ENCODE measurements at places on chromosomes 5 and 9.

GRCh38 chr5:2537378-2538145 lies 213.9 kb downstream of the IRX2 start:
- DNase-seq = no peak

GRCh38 chr9:27536168-27536567 lies 6.6 kb upstream of the MOB3B start:
- no peak for DNase-seq

DNA sequence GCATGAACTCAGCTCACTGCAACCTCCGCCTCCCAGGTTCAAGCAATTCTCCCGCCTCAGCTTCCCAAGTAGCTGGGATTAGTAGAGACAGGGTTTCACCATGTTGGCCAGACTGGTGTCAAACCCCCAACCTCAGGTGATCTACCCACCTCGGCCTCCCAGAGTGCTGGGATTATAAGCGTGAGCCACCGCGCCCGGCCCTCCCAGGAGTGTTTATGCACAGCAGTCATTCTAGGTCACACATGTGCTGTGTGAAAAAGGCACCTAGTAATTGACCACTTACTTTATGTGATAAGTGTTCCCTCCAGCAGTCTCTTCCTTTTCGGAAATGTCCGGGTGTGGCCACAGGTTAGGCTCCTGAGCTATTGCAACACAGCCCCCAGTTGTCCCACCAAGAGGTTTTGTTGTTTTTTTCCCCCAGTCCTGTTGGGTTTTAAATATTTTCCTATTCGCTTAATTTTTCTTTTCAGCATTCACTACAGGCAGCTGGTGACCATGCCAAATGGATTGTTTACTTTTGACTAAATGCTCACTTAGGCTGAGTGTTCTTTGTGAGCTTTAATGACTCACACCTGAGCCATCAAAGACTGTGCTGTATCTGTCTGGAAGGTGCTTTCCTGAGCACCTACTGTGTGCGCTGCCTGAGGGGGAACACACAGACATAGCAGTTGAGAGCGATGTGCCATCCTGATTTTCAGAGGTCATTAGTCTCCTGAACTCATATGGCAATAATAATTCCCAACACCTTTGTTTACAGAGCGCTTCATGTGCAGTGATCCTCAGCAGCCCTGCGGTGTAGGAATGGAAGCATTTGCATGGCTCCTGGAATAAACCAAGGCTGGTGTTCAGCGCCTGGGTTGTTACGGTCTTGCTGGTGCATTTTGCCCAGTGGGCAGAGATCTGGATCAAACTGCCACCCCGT lies 94.3 kb downstream of the MVB12B start:
- DNase-seq = no peak

DNA sequence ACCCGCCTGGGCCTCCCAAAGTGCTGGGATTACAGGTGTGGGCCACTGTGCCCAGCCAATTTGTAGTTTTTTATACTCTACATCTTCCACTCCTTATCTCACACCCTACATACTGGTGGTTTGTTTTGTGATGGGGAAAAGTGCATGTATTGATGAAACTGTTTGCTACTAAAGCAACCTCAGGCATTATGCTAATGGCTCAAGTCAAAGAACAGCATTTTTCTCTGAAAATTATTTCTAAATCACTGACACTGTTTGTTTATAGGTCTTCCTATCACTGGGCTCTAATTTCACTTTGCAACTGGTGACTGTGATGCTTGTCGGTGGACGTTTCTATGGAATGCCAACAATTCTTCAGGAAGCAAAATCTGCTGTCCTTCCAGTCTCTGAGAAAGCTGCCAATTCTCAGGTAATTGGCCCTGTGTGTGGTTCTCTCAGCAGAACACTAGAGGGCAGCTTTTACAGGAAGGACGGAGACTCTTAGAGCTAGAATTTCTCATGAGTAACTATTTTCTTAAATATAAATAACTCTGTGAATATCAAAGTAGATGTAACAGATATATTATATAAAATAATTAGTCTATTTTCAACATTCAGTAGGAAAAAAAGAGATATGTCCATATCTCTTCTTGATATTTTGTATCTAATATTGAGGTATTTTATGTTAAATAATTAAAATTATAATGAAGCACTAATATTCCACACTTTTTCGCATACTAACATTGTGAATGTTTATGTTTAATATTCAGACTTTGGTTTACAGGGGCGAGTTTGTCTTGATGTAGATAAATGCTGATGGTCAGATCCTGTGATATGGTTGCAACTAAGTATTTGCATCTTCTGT lies 244.1 kb downstream of the ADGRV1 start:
- DNase-seq = no peak

- no peak for DNase-seq
Observed at GRCh38 chr5:73917433-73917832, 291.4 kb downstream of the ARHGEF28 start.

DNA sequence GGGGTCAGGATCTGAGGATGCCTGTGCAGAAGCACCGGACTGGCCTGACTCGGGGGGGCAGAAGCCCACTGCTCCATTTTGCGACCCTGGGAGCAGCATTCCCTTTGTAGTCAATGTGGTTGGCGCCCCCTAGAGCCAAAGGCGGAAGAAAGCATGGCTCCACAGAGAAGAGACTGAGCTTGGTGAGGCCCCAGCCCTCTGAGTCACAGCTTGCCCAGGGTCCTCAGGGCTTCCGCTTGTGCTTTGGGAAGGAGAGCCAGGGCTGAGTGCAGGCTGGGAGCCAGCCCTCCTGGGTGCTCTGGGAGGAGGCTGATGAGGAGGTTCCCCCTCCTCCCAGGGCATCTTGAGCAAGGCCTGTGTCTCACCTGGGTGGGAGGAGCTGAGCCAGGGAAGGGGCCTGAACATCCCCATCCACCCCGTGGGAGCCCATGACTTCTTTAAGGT lies 5.5 kb upstream of the AQP3 start:
- DNase-seq = peak; percentile 89

- DNase-seq = no peak
Observed at GRCh38 chr5:170865622-170866021, 3.8 kb downstream of the RANBP17 start.

DNA sequence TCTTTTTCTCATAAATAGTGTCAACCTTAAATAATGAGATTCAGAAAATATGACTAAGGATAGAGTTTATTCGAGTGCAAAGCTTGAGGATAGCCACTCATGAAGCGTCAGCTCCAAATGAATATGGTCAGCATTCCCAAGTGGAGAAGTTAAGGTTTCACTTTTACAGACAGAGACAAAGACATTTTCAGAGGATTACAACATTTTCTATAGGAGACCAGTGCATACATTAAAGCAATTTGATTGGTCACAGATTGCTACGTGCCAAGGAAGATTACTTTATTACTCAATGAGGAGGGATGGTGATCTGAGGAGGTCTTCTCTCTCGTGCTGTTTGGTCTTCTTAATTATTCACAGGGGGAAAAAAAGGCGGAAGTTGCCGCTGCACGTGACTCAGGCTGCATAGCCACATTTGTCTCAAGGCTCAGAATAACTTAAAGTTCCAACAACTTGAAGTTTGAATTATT lies 60.1 kb upstream of the SPATA31C2 start:
- DNase-seq = no peak

GRCh38 chr5:137754188-137754960 lies at the start of gene HNRNPA0:
TSS of gene HNRNPA0 (minus strand) at chr5:137754363. CDS start at chr5:137754066, 297 bp downstream.
- peak; percentile 92 for DNase-seq

DNA sequence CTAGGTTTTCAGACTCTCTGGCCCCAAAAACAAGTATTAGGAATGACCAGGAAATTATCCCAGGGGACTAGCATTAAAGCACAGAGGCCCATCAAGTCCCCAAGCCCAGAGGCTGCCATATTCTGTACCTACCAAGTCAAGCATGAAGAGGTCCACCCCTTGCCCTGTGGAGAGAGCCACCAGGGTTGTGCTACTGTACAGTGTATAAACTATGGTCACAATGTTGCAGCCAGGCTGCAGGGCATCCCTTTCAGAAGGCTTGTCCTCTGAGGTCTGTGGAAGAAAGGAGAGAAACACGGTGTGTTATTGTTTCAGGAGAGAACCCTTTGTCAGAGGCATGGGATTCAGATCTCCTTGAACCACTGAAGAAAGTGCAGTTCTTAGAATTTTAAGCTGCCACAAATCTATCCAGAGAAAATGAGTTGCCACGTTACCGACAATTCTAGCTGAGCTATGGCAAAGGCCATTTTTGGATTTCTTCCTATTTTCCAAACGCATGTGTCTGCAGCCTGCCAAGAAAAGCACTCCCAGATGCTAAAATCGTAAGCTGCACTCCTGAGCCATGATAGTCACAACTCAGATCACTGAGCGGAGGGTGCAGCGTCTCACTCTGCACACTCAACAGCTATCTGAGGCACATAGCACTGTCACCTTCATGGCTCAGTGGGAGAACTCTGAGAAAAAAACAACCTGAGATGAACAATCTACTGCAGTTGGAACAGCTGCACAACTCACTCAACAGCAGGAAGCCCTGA lies 45.5 kb upstream of the SPATA31E1 start:
- no peak for DNase-seq

DNA sequence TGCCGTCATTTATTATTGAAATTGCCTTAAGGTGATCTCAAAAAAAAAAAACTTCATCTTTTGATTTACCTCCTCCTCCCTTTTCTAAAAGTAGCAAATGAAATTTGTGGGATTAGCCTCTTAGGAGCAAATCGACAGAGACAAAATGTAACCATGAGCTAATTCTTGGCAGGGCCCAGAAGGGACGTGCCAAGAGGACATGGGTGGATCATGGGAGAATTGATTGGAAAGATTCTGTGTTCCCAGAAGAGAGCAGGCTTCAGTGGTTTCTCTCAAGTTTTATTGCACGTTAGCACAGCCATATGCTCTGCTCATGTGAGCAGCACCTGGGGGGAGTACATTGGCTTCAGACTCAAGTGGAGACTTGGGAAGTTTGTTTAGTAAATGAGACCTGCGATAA lies 394.6 kb downstream of the ELAVL2 start:
- no peak for DNase-seq
